Islet precursor cell (in vitro differentiated cells): ENCODE measurements at places on chromosomes 12 and 14.

DNA sequence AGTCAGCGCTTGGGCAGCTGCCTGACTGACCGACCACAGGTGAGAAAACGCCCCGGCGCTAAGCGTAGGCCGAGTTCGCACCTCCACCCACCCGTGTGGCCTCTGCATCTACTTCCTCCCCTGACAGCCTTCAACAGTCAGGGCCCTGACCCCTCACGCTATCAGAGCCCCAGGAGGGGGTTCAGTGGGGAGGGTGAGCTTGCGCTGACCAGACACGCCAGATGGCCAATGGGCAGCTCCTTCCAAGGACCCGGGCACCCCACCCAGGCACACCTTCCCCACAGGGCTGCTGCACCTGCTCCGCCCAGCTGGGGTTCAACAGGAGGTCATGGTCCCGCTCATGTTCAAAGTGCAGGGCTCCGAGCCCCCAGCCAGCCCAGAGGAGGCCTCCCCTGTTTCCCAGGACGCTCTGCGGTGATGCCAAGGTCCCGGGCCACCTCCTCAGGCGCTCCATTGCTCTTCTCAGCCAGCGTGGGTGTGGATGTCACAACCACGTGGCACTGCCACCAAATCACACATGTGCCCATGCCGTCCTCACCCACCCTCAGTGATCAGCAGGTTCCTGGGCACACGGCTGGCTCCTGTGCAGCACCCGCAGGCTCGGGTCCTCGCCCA, 48.7 kb upstream of the BCL11B start:
- DNase-seq = peak; percentile 47

DNA sequence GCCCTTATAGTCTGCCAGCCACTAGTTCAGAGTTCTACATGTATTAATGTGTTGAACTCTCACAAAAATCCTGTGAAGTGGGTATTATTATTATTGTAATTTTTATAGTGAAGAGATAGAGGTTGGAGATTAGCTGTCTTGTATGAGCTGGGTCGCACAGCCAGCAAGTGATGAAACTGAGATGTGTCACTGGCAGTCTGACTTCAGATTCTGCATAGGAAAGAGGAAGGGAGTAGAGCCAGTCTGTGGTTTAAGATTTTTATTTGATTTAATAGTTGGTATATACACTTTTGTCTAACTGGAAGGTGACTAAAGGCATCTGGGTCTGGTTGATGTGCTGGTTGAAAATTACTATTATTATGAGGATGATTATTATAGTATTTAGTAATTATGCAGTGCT, 5.8 kb upstream of the FRS2 start:
- DNase-seq = no peak

- DNase-seq = peak; percentile 73
Measured at GRCh38 chr12:92784797-92785562, 82.2 kb downstream of the PLEKHG7 start.

DNA sequence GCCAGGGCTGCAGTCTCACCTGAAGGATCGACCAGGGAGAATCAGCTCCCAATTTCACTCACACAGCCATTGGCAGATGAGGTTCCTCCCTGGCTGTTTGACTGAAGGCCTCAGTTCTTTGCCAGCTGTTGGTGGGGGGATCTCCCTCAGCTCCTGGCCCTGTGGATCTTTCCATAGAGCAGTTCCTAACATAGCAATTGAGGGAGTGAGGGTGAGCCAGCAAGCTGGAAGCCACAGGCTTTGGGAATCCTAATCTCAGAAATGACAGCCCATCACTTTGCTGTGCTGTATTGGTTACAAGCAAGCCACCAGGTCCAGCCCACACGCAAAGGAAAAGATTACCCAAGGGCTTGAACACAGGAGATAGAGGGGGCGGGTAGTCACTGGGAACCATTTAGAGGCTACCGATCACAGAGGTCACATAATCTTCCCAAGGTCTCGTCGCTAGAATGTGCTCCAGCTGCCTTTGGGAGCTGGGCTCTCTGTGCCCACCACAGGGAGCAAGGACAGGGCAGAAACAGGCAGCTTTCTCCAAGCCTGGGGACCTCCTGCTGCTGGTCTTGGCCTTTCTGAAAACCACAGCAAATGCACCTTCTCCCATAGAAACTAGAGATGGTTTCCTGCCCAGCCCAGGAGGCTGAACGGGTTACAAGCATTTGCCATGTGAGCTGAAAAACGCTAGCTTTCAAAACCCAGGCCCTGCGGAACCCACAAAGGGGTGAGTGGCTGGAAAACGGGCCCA, 4.6 kb upstream of the OTUB2 start:
- DNase-seq = no peak

DNA sequence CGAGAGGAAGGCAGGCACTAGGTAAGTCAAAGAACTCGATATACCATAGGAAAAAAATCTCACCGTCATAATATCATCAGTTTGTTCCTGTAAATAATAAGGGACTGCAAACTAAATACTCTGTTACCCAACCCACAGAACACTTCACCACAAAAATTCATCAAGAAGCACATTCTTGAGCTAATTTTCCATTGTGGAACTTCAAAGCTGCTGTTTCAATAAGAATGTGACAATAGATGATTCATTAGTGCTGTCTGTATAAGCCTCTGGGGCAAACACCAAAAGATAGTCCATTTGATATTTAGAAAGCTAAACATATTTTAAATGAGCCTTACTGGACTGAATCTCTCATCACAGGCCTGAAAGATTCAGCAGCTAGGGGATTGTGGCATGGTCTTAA, 219.4 kb downstream of the KSR2 start:
- no peak for DNase-seq

DNA sequence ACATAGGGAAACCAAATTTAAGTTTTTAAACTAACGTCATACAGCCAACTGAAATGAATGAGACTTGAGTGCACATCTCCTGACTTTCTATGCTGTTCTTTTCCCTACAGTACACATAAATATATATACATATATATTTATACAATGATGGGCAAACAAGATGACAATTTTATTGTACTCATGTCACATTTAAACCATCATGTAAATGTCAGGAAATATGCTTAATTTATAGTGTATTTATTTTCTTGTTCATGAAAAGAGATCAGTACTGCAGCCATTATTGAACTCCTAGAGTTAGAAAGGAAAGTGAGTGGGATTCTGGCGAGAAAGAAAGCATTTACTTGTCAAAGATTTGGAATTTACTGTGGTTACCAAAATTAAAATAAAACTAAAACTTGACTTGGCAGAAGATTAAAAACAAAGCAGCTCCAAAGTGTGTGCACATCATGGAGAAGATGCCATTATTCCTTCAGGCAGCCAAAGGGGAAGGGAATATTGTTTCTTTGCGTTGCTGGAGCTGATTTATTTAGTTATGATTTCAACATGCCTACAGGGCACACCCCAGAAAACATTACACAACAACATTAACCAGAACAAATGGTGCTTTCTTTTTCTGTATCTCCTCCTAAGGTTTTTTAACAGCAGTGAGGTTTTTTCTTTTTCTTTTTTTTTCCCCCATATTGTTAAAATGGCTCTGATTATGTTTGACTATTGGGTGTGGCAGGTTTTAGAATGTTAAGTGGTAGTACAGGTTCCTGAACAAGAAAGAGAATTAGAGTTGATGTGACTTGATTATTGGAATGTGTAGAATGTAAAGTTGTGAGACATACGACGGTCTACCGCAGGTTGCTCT, 144.6 kb downstream of the RAD51B start:
- no peak for DNase-seq

- no peak for DNase-seq
Measured at GRCh38 chr14:50790589-50790988, 40.4 kb downstream of the NIN start.

- no peak for DNase-seq
Measured at GRCh38 chr12:77377116-77377515, 311.7 kb upstream of the E2F7 start.

DNA sequence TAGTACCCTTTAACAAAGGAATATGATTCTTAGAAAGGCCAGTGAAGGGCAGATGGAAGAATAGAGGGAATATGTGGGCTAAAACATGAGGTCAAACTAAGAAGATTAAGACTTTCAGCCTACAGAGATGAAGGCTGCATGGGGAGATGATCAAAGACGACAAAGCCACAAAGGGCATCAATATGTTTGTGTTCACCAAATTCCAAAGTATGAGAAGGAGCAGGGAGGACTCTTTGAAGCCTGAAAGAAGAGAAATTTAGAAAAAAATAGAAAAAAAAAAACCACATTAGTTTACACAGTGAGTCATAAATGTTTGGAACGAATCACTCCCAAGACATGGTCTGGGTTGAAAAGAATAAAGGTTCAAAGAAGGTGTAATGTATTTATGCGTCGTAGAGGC, 131.8 kb downstream of the NEDD1 start:
- DNase-seq = no peak

GRCh38 chr12:43551279-43551970, 578 bp downstream of the ADAMTS20 start:
- DNase-seq = peak; percentile 69

DNA sequence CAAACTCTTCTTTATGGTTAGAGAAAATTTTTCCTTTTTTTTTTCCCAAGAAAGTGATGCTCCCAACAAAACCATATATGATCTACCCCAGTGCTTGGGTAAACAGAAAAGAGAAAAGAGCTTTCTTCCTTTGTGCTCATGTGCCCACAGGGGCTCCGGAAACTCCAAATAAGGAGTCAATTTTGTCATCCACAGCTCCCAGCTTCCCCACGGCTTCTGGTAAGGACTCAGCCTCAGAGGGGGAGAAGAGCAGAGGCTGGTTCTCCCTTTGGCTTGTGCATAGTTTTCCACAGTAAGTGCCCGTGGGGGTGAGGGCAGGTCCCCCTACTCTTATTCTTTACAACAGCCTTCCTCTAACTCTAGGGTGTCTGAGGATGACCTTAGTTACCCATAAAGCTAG, 13.3 kb upstream of the RGS6 start:
- peak; percentile 54 for DNase-seq

- DNase-seq = no peak
Measured at GRCh38 chr12:79596719-79597350, 93.9 kb downstream of the PAWR start.

DNA sequence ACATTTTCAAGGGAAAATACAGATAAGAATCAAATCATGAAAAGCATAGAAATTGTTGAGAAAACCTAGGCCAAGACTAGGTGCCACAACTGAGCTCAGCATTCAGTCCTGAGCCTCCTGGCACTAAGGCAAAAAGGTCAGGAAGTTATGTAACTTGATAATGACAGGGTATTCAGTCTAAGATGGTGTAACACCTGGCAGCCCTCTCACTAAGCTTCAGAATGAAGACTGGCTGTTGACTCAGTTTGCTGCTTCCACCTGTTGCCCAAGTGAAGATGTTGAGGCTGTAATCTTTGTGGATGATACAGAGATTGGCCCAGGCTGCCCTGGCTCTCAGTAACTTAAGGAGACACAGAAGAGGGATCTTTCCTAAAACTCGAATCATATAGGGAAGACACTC, 19.6 kb downstream of the PROX2 start:
- no peak for DNase-seq

DNA sequence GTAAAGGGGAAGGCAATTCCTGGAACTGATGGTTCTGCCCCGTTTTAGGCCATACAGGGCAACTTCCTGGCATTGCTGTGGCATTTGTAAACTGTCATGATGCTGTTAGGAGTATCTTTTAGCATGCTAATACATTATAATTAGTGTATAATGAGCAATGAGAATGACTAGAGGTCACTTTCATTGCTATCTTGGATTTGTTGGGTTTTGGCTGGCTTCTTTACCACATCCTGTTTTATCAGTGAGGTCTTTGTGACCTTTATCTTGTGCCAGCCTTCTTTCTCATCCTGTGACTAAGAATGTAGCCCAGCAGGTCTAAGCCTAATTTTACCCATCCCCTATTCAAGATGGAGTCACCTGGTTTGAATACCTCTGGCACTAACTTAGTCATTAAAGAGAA, 51.2 kb downstream of the TESPA1 start:
- DNase-seq = no peak

- DNase-seq = no peak
Measured at GRCh38 chr14:63896278-63896720, 43.5 kb downstream of the SYNE2 start.

GRCh38 chr14:74574090-74574433, 38.0 kb downstream of the LTBP2 start:
- DNase-seq = no peak

DNA sequence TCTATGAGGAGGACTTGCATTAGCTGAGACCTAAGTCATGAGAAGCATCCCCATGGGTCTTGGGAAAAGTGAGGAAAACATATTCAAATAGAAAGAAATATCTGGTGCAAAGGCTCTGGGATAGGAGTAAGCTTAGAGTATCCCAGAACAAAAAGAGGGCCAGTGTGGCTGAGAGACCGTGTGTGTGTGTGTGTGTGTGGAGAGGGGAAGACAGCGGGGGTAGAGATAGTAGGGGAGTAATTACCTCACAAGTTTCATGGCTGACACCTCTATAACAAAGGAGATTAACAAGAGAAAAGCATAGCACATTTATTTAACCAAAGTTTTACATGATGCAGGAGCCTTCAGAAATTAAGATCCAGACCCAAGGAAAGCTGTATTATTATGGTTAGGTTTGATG, 440.5 kb downstream of the RAD51B start:
- DNase-seq = no peak

- peak; percentile 63 for DNase-seq
Measured at GRCh38 chr14:64704743-64705380, 638 bp downstream of the PLEKHG3 start.

DNA sequence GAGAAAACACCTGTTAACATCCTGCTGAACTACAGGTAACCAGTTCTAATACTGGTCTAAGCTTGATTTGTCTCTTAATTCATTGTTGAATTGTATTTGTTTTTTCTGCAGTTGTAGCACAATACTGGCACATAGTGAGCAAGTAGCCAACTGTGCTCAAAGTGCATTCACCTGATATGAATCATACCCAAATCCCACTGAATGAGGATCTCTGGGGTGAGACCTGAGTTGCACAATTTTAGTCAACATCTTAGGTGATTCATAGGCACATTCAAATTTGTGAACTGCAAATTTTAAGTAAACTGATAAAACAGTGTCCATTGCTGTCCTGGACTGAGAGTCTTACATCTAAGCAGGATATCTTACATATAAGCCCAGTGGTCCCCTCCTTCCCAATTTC, 12.8 kb downstream of the KCNC2 start:
- DNase-seq = no peak

GRCh38 chr14:105890474-105891220, 364.3 kb downstream of the TMEM121 start:
- peak; percentile 40 for DNase-seq

- no peak for DNase-seq
Measured at GRCh38 chr12:34604227-34604626, 581.9 kb downstream of the ALG10 start.

GRCh38 chr14:76963372-76963771, 65.1 kb downstream of the IRF2BPL start:
- no peak for DNase-seq

DNA sequence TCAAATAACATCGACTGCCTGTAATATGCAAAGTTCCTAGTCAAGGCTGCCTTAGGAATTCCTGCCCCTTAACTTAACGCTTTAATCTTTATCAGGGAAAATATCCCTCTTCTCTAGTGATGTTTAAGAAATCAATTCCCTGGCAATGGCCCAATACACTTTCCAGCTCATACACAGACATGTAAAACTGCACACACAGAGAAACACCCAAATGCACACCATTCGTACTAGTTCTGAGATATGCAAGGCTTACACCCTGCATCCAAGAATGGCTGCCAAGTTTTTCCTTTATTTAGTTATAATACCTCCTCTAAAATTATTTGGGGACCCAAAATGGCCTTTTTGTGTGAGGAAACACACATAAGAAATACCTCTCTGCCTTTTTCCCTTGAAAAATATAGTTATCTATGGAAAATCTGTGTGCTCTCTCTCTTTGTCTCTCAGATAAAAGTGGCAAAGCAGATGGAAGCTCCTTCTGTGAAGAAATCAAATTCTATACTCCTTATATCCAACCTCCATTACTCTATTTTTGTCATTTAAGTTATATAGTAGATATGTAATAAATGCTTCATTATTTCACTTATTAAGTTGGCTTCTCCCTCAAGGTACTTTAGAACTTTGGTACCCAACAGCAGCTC, 120.0 kb upstream of the MDM1 start:
- no peak for DNase-seq
